ENCODE measurements at places on chromosomes 2 and 18.

DNA sequence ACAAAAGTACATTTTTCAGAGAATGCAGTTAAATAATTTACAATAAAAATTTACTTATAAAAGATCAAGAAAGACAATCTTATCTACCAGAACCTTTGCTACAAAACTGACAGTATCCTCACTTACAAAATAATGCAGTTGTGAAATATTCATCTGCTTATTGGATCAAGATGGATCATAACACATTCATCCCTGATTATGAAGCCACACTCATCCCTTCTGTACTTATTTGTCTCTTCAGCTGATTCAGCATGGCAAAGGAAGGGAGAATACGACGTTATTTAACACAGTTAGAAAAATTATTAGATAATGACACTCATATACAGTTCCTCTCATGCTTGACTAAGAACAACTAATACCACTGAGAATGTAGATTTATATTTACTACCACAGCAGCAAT lies 46.4 kb downstream of the TCF4 start:
- no peak for DNase-seq

DNA sequence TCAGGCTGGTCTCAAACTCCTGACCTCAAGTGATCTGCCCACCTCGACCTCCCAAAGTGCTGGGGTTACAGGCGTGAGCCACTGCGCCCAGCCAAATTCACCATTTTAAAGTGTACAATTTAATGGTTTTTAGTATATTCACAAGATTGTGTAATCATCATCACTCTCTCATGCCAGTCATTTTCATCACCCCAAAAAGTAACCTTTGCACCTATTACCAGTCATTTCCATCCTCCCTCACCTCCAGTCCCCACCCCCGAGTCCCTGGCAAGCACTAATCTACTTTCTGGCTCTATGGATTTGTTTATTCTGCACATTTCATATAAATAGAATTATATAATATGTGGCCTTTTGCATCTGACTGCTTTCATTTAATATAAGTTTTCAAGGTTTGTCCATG lies 10.8 kb downstream of the PCBP1 start:
- no peak for DNase-seq

DNA sequence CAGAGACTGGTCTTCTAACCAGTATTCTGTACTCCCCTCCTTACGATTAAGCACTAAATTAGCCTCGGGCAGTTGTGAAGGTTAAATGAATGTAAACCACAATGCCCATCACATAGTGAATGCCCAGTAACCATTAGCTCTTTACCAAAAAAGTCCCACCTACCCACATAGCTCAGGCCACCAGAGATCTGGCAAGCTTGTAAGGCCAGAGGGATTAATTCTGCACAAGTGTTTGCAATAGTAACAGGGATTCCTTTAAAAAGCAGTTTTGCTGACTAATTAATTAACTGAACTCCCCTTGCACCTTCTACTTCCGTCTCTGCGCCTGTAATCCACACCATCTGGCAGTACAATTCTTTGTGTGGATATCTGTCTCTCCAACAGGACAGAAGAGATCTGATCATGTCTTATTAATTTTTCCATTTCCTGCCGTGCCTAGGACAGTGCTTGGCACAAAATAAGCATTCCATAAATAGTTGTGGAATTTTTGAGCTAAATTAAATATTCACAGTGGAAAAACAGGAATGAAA lies 36.2 kb upstream of the IGFBP2 start:
- peak; percentile 36 for DNase-seq

DNA sequence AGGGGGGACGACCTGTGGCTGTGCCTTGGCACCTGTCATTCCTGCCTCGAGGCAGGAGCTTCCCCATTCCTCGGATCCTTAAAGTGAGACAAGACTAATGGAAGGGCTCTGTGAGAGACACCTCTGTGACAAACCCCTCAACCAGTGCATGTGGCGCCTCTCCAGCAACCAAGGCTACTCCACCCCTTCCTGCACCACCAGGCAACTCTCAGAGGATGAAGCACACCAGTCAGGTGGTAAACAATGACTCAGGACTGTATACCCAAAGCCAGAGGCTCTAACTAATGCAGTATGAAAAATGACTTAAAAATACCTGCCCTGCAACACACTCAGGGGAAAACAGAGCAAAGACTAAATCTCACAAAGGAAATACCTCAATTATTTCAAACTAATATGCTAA lies 136.9 kb downstream of the UXS1 start:
- no peak for DNase-seq

DNA sequence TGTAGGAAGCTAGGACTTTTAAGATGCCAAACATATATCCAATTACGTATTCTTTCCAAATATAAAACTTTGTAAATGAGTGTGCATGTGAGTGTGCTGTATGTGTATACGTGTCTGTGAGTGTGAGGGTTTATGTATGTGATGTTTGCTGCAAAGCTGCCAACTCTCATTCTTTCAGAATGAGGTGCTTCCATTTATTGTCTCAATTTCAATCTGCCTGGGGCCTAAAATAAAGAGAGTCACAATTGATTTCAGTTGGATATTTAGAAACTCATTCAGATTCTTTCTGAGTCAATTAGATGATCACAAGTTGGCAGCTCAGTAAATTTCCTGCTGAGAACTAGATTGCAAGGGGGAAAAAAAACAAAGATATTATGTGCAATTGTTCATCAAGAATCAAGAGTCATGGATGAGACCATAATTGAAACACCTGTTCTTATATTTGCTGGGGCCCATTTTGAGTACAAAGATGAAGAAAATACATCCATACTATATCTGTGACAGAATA lies 621.2 kb upstream of the ACVR2A start:
- DNase-seq = no peak

DNA sequence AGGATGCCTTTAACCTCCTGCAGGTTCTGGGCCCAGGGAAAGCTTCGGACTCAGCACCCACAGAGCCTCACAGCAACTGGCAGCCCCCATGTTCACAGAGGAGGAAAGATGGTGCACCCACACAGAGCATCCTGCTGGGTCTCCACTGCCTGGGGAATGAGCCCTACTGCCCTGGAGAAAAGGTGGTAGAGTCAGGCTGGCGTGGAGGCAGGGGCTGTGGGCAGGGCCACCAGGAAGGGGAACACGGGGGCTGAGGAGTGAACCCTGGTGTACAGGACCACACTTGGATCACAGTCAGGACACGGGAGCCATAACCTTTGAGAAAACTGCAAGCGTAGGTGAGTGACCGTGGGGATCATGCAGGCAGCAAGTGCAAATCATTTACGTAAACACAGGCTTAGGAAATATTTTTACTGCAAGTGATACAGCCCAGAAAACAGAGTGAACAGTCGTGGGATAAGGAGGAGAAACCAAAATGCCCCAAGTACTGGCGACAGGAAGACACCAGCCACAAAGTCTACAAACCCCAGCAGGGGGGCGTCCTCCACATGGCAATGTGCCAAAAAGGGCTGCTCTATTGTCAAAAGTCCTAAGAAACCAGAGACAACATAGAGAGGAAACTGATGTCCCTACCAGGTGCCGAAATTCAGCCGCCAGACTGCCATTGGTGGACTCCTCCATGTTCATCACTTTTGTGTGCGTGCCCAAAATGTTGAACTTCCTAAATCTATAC lies 27.6 kb downstream of the STAT1 start:
- no peak for DNase-seq

- DNase-seq = no peak
Observed at GRCh38 chr2:75607988-75608683, 38.4 kb upstream of the MRPL19 start.

DNA sequence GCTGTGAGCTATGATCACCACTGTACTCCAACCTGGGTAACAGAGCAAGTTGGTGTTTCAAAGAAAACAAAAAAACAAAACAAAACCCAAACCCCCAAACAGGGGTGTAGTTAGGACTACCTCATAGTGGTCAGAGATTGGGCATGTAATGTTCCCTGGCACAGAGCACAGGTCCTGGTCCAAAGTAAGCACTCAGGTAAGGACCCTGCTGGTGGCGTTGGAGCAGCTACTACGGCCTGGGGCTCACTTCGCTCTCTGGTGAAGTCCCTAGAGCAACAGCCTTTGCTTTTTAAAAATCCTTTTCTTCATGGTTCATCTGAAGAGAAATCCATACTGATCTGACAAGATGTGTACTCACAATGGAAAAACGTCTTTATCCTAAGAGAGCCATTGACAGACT lies 130.4 kb downstream of the ZNF236 start:
- DNase-seq = no peak

GRCh38 chr2:208182835-208183234 lies 7.0 kb downstream of the C2orf80 start:
- no peak for DNase-seq

DNA sequence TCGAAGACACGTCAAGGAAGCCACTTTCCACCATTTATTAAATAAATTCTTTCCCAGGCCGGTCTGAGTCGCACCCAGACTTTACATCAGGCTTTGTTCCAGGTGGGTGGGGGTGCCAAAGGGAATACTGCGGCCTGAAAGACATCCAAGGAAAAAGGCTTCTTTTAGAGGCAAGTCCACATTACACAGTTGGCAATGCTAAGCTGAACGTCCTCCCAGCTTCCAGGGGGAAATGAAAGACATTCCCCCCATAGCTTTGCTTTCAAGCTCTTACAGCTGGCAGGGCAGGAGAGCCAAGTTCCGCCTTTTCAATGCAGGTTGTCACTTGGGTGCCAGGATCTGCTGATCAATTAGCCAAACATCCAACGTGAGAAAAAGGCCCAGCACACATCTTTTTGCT lies 36.5 kb upstream of the PTPN4 start:
- no peak for DNase-seq

DNA sequence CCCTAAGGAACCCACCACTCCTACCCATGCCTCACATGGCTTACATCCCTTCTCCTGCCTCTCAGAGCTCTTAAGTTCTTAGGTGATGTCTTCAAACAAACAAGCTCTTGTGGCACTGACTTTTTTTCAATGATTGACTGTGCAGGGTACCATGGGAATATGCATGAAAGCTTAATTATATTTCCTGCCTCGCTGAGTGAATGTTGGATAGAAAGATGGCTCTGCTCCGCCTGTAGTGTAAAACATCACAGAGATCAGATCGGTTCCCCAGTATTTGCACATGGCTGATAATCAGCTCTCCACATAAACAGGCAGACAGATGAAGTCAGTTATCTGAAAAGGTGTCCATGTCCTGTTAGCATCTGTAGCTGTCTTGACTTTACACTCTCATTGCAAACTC lies 820.8 kb downstream of the TDRD15 start:
- DNase-seq = no peak

DNA sequence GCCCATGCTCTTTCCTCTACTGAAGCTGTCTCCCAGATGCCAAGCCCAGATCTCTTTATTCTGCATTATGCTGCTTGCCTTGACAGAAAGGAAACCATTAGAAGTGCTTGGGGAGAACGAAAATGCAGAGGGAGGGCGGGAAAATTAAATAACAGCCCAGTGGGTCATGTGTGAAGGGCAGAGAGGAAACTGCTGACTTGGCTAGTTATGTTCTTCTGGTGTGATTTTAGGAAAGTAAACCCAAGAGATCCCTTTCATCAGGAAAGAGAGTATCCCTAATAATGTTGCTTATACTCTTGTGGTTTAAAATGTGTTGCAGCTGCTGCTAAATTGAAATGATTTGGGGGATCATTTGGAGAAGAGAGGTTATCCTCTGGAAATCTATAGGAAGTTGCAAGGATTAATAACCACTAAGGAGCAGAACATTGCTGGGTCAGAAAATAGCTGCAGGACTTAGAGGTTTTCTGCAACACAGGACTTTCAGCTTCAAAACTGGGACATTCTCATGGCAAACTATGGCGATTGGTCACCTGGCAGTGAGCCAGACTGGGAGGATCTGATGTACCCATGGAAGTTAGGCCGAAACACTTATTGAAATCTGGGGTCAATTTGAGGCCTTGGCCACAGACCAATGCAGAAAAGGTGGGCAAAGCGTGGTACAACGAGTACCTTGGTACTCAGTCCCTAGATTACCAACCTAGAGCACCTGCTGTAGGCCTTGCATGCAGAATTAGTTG lies 172.2 kb downstream of the TMEM247 start:
- no peak for DNase-seq

DNA sequence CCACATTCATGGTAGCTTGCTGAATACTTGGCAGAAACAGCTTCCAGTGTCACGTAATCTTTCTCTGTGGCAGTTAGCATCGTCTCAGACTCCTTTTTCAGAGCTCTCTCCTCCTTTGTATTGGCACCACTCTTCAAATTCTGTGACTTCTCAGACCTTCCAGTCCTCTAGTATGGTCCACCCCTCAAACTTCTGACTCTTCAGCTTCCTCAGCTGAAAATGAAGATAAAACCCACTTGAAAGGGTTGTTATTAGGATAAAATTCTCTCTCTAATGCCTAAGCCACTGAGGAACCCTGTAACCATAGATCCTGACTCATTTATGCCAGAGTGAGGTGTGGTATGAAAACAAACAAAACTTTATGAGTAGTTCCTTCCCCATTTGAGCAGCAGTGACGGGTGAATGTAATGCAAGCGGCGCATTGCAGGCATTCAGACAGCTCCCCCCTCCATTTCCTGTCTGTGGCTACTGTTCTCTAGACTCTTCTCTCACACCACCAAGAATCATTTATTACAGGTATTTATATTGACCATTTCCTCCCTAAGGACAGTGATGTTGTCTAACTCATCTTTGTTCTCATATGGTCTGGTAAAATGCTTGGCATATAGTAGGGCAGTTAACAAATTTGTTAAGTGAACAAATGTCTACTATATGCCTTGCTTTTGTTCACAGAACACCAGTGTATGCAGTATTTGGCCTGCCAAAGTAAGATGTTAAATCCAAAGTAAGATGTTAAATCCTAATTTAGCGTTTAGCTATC lies 35.3 kb downstream of the GALNT1 start:
- peak; percentile 31 for DNase-seq

GRCh38 chr2:134421556-134422328 lies 167.9 kb downstream of the MGAT5 start:
- no peak for DNase-seq

GRCh38 chr2:156309167-156309566 lies 23.4 kb downstream of the NR4A2 start:
- DNase-seq = no peak

- DNase-seq = no peak
Observed at GRCh38 chr2:189576396-189576795, 4.2 kb downstream of the SLC40A1 start.

- DNase-seq = no peak
Observed at GRCh38 chr2:107777974-107778373, 48.7 kb upstream of the RGPD4 start.

GRCh38 chr2:70966681-70967080 lies 11.7 kb upstream of the ANKRD53 start:
- no peak for DNase-seq

DNA sequence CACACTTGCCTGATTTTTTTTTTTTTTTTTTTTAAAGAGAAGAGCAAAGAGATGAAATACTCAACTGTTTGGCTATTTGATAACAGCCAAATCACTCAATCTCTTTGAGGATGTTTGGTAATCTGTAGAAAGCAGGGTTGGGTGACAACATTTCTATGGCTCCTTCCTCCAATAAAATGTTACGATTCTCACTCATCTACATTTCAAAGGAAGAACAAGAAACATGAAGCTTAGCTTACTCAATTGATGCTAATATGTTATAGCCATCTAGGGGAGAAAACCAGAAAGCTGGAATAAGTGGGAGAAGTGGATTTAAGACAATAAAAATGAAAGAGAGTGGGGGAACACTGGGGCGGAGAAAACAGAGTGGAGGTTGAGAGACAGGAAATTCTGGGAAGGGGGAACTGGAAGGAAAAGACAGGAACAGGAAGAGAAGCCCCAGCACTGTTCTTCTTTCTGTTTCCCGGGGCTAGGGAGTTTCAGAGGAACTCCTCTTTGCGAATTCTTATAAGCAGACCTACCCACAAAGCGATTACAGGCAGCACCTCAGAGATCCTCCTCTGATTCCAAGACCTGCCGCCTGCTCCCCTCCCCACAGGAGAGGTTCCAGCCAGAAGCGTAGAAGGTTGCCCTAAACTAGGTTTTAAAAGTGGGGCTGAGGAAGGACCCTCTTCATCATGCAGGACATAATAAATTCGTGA lies 13.3 kb downstream of the ST3GAL5 start:
- no peak for DNase-seq

Data from tongue (tissue), 3 donors.